ENCODE measurements at places on chromosomes 6 and 20.

- no peak for DNase-seq
These were observed 19.5 kb upstream of the PAX1 start for GRCh38 chr20:21685981-21686380.

DNA sequence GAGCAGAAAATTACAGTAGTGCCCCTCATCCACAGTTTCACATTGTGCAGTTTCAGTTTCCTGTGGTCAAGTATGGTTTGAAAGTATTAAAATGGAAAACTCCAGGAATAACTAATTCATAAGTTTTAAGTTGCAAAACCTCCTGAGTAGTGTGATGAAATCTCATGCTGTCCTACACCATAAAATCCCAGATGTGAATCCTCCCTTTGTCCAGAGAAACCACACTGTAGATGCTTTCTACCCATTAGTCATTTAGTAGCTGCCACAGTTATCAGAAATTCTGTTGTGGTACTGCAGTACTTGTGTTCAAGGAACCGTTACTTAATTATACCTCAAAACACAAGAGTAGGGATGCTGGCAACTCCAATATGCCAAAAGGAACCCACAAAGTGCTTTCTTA lies 74.7 kb downstream of the PTCHD4 start:
- DNase-seq: no peak

GRCh38 chr20:36298061-36298460 lies 8.1 kb upstream of the DLGAP4 start:
- DNase-seq: no peak

DNA sequence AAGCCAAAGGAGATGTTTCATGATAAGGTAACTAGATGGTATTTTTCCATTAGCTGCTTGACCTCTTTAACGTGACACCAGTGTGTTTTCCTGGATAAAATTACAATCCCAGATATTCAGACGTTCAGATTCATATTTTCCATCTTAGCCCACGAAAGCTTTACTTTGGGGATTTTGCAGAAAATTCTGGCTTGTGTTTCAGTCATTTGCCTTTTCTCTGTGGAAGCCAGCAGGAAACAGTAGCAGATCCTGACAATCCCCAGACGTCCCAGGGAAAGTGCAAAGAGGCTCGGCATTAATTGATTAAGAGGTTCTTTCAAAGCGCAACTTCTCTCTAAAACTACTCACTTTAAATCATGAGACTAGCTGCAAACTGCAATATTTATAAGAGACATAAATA lies 243.6 kb downstream of the UST start:
- no peak for DNase-seq

DNA sequence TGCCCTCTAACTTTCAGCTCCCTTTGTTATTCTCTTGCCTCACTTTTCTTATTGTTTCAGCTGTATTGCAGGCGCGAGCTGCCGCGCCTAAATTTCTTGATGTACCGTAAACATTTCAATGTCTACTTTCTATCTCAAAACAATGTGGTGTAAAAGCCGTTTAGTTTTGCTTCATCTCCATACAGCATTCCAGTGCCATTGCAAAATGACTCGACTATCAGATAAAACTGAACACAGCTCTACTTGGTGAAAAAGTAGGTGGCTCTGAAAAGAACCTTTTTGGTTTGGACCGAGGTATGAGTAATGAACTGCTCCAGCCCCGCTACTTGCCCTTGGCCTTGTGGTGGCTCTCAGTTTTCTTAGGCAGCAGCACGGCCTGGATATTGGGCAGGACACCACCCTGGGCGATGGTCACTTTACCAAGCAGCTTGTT lies 74.6 kb downstream of the OR2B2 start:
- DNase-seq: no peak

DNA sequence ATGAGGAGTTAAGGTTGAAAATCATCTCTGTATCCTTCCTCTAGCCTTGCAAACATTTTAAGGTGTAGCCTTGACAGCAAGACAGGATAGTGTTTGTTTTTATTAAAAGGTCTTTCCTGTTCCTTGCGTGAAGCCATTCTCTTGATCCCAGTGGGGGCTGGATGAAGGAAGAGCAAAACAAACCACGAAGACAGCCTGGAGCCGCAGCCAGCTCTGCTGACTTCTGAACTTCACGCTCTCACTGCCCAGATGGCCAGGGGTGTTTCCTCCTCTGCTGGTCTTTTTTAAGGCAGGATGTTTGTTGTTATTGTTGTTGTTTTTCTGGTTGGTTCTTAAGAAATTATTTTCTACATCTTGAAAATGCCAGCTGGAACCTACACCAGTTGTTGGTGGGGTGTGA lies 156.4 kb downstream of the MTHFD1L start:
- no peak for DNase-seq

- DNase-seq: no peak
These were observed 93.1 kb upstream of the HEY2 start for GRCh38 chr6:125656287-125656870.

DNA sequence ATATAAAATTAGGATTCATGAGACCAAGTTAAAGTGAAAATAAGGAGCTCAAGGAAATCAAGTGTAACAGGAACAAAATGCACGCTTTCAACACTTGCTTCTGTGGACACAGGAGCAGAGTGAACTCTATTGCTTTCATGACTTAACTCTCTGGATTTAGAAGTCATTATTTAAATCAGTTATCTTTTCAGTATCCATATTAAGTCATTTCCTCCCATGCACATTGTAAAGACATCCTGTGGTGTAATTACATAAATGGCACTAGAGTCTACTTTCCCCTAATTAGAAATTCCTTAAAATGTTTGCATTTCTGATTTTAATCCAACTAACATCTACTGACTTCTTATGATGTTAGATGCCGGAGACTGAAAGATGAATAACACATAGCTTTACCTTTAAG lies 88.0 kb downstream of the INSM1 start:
- DNase-seq: no peak

GRCh38 chr6:132400883-132401617 lies at the start of gene MOXD1:
TSS of gene MOXD1 (minus strand) at chr6:132401475. CDS start at chr6:132401426, 49 bp downstream.
- DNase-seq: no peak

DNA sequence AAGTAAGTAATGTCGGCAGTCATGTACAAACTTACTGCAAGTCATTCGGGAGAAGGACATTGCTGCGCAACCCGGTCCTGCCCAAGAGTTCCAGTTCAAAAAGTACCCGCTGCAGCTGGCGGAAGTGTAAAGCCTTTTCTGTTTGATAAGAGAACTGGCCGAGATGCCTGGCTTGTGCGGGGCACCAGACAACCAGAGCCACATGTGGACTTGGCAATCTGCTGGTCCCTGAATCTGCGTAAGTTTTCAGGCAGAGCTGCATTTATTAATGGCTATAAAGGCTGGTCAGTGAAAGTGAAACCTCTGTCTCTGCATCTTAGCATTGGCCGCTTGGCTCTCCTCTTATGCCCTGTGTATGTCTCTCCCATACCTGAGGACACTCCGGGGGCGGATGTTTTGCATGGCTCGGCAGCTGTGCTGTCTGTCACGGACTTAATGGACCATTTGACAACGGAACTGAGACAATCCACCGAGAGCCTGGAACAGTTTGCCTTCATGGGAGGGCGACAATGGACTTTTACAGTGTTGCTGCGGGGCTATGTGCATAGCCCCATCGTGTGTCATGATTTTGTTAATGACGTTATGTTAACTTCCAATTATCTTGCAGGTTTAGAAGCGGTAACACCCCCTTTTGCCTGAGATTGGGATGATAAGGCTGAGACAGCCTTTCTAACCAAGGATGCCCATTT lies 19.8 kb upstream of the RGS17 start:
- no peak for DNase-seq

GRCh38 chr20:48983423-48984400 lies 62.2 kb downstream of the ARFGEF2 start:
- DNase-seq: no peak

DNA sequence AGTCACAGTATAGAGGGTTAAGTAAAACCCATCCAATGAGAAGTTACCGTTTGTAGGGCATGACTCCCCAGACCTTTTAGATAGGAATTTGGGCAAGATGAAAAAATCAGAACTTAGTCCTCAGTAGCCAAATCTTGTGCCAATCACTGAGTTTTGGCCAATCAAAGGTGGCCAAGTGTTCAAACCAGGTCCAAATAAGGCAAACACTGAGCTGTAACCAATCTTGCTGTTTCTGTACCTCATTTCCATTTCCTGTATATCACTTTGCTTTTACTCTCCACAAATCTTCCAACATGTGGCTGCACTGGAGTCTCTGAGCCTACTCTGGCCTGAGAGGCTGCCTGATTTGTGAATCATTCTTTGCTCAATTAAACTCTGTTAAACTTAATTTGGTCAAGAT lies 81.8 kb upstream of the GPR6 start:
- no peak for DNase-seq

DNA sequence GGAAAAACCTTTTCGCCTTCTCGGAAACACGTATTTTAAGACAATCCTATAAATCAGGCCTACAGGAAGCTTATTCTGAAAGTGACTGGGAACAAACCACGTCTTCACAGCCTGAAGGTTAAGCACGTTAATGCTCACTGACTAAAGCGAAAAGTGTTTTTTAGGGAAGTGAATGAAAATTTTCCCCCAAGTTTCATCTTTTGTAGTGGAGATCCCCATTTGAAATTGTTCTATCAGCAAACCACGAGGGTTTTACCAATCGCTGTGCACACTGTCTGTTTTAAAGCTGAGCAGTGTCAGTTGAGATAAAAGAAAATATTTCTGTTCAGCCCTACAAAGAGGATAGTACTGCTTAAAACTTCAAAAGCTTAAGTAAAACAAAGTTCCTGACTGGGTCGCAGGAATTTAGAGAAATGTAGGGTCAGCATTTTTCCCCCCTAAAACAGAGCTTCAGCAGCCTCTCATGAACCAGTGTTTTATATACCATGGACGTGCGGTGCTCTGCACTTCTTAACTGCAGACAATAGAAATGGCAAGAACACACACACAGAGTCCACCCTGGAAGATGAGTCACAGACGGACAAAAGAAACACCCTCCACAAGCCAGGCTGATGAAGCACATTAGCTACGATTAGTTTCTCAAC lies 34.9 kb downstream of the SLC22A23 start:
- DNase-seq: no peak

GRCh38 chr6:46325561-46326530 lies 155.1 kb upstream of the ENPP5 start:
- DNase-seq: no peak

- no peak for DNase-seq
These were observed 415.6 kb upstream of the RNF217 start for GRCh38 chr6:124546601-124547000.

GRCh38 chr6:1703923-1704322 lies 94.2 kb downstream of the FOXC1 start:
- DNase-seq: no peak

DNA sequence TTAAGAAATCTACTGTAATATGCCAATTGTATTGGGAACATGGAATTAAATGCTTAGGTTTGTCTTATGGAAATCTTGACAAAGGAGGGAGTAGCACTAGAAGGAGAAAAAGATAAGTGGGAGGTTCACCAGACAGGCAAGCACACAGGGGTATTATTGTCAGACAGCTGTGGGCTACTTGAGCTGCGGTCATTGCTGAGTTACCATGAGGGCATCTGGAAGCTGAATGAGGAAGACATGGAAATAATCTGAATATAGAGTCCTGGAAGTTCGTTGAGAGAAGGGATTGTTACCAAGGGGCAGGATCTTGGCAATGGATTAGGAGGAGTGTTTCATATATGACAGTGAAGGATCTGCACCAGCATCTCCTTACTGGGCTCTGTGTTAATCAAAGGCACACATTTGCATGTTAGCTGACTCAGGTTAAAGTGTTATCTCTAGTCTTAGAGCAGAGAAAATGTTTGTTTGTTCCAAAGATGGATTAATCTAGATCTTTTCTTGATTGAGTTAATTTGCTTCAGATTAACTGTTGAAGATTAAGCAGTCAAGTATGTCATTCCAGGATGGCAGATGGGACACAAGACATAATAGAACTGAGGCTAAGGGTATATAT lies 53.0 kb upstream of the SUPT3H start:
- DNase-seq: no peak

DNA sequence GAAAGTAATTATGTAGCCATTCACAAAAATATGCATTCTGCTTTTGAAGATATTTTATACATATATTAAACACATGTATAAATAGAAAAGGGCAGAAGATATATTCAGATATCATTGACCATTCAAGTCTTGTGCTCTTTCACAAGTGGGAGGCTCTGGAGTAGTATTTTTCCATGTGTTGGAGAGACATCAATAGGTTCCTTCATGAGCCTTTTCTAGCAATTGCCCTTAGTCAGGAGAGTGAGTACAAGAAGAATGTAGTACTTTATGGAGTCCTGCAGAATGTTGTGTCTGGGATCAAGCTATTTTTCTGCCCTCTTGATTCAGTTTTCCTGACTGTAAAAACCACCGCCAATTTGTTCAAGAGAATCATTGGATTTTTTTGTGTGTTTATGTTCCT lies 117.9 kb downstream of the LRRC1 start:
- DNase-seq: no peak

Measured in thoracic aorta (tissue), 2 donors.